NK-92 treated with Interleukin-12 subunit alpha and Interleukin-12 subunit beta, amount 100 ng/mL, for 24 hours (cell line): ENCODE measurements at places on chromosomes 4 and X.

DNA sequence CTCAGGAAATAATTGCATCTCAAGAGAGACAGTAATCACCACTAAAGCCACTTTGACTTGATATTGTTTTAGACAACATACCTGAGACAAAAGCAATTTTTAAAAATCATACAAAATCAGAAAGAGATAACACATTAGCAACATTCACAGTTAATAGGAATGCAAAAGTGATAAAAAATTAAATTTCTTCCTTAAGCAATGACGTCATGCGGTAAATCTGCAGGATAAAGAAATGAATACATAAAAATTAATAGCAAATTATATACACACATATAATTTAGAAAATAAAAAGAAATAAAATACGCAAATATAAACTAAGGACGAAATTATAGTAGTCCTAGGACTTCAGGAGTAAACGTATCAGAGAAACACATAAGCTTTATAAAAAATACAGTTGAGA lies 866.5 kb upstream of the PRKX start:
- no peak for DNase-seq

DNA sequence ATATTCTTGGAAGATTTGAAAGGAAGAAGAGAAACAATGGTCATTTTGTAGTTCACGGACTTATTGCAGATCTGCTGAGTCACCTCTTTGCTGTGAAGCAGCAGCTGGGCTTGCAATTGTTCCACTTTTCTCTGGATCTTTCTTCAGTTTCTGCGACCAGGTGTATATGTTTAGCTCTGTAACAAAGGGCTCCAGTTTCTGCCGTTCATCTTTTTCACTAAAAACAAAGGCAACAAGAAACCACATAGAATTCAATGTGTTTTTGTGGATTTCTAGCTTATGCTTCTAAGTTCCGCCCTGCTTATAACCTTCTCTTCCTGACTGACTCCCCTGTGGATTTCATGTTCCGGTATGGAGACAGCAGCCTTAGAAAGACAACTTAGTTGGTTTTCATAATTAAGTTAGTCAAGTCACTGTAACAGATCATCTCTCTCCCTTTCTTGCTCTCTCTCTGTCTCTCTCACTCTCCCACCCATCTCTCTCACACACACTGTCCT lies 121.6 kb upstream of the EPHA5 start:
- DNase-seq = no peak

DNA sequence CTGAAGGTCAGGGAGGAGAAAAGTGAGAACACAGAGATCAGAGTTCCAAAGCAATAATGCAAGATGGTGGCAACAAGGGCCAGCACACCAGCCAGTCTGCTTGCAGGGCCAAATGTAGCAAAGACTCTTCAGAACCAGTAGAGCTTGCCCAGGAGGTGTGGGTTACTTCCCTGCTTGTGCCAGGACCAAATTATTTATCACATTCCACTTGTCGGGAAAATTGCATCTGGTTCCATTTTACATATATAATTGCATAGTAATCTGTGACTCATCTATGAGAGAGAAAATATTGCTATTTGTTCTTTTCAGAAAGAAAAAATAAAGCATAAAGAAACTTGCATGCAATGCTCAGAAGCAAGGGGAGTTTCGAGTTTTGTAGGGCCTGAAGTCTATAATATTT lies 41.4 kb downstream of the MAML3 start:
- DNase-seq = no peak

- DNase-seq = no peak
These were observed 776.0 kb downstream of the GLUD2 start for GRCh38 chrX:121823406-121823805.

DNA sequence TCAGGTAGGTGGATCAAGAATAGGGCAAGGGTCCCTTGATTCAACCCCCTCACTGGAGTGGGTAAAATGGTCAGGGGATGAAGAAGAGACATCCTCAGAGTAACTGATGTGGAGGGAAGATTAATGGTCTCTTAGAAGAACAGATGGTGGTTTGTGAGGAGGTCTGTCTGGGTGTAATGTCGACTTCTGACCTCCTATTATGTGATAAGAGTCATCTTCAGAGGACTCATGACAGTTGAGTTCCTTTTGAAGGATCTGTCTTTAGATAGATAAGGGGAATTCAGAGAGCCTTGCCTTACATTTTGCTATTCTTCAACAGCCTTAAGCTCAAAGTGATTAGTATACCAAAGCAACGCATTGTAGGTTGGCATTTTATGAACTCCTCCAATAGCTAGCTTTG lies 27.1 kb upstream of the MAGEA8 start:
- no peak for DNase-seq

DNA sequence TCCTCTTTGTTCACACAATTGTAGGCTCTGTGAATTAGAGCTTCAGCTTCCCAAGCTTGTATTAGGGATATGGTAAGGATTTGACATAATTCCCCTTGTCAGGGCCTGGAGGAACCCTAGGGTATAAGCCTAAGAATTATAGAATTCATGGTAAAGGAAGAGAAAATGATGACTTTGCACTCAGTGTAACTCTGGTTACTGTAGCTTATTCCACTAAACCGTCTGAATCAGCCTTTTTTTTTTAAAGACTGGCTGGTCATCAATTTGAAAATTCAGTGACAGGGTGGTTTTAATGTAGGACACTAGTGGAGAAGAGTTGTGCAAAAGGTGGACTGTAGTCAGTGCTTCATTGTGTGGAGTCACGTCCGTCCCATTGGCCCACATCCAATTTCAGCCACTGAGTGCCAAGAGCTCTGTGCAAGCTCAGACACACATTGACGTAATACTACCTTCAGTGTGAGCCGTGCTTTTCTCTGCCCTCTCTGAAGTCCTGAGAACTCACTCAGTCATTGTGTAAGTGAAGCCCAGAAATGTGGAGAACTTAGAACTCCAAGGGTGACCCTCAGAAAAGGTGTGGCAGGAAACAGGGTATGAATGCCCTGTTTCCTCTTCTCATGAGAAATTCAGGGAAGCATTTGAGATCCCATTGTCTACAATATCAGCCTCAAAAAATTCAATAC lies 449.8 kb downstream of the C4orf33 start:
- DNase-seq = no peak

DNA sequence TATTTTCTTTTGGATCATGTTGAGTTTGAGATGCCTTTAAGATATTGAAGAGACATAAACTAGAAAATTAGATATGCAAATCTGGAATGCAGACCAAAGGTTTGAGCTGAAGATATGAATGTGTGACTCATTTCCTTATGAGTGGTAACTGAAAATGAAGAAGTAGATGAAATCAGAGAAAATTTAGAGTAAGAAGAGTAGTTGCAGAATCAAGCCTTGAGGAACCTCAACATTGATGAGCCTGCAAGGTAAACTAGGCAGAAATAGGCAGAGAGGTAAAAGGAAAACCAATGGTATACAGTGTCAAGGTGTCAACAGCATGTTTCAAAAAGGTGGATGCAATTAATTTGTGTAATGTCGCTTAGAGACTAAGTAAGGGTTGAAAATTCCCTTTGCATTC lies 142.8 kb downstream of the MOSPD2 start:
- no peak for DNase-seq

- no peak for DNase-seq
These were observed 27.7 kb downstream of the CD38 start for GRCh38 chr4:15805583-15806517.

DNA sequence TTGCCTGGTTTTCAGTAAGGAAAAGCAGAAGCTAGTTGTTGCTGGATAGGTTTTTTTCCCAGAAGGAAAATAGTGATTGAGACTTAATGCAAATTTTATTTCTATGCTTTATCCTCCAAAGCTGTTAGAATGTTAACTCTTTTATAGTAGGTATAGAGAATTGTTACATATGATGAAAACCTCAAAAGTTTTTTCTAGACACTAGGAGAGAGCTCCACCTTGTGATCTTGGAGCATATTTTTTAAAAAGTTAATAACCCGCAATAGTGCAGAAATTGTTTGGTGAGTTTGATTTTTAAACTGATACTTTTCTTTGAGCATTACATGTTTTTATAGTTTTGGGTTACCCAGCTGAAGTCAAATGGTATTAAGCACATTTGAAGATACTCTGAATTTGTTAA lies 56.5 kb downstream of the STAG2 start:
- no peak for DNase-seq

GRCh38 chrX:97481228-97481627 lies 597.5 kb downstream of the RPA4 start:
- no peak for DNase-seq

GRCh38 chr4:121764702-121765367 lies at the start of gene SMIM43:
Gene SMIM43 (minus strand): TSS chr4:121765164. CDS start chr4:121765105, 59 bp downstream.
- DNase-seq = no peak

DNA sequence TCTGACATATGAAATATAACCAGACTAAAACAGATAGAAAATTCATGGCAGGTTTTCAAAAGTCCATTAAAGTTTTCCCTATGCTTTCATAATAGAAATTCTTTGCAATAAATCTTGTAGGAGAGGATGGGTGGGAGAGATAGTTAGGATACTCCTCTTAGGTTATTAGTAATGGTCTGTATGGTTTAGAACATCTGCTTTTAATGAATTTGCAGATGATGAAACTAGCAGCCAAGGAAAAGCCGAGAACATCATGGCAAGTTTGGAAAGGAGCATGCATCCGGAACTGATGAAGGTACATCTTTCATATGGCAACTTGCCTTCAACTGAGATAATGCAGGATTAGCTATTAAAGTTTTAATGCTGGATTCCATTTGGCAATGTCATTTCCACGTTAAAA lies 70.7 kb downstream of the DOCK11 start:
- no peak for DNase-seq

DNA sequence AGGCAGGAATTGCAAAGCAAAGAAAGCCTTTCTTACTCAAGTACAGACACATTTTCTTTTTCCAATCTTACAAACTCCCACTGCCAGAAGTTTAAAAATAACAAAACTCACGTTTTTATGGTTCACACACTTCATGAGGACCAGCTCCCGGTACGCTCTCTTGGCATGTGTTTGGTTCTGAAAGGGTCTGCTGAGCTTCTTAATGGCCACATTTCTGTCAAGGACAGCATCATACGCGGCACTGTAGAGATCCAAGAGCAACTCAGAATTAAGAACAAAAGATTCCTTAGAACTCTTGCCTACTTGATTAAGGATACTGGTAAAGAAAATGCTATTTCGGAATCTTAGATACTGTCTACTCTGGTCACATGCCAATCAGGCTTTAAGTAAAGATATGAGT lies 252.7 kb downstream of the MAPK10 start:
- DNase-seq = no peak
